Endothelial cell (in vitro differentiated cells): ENCODE measurements at places on chromosomes 4 and X. TPM values are rescaled to one million over a fixed set of nuclear protein-coding genes. Genes with fewer than 3 reads are reported as not detected.

- H3K27me3 ChIP-seq, result no peaks in the 10 kb centered on the region
- H3K36me3 ChIP-seq, result no peaks in the 10 kb centered on the region
- no peak for DNase-seq
Observed at GRCh38 chrX:29652484-29652883, 562.9 kb upstream of the MAGEB2 start.

- H3K27ac ChIP-seq, result no peak overlapping the region
- no peak overlapping the region for H3K4me3 ChIP-seq
- H3K4me1 ChIP-seq, result no peaks in the 10 kb centered on the region
- H3K36me3 ChIP-seq, result no peaks in the 10 kb centered on the region
- no peaks in the 10 kb centered on the region for H3K27me3 ChIP-seq
Observed at GRCh38 chrX:39017077-39017476, 215.8 kb downstream of the MID1IP1 start.

- no peak overlapping the region for H3K27ac ChIP-seq
- DNase-seq, result no peak
- H3K4me1 ChIP-seq, result no peaks in the 10 kb centered on the region
- no peaks in the 10 kb centered on the region for H3K36me3 ChIP-seq
- H3K27me3 ChIP-seq, result peaks cover 5% of the 10 kb centered on the region
Observed at GRCh38 chrX:129701624-129702069, 37.1 kb upstream of the XPNPEP2 start.

PPP2R2C gene
- total RNA-seq, result 1.7 TPM

- H3K36me3 ChIP-seq, result no peaks in the 10 kb centered on the region
- H3K27ac ChIP-seq, result no peak overlapping the region
- no peak for DNase-seq
- H3K4me3 ChIP-seq, result no peak overlapping the region
- no peaks in the 10 kb centered on the region for H3K27me3 ChIP-seq
- H3K4me1 ChIP-seq, result no peaks in the 10 kb centered on the region
Observed at GRCh38 chrX:22533898-22534297, 261.2 kb downstream of the CBLL2 start.

FGF5 gene
- not detected for total RNA-seq

- no peak overlapping the region for H3K27ac ChIP-seq
- H3K36me3 ChIP-seq, result no peaks in the 10 kb centered on the region
- DNase-seq, result no peak
- H3K27me3 ChIP-seq, result no peaks in the 10 kb centered on the region
- no peak overlapping the region for H3K4me3 ChIP-seq
Observed at GRCh38 chr4:113524096-113524495, 237.4 kb downstream of the CAMK2D start.

- no peak for DNase-seq
- H3K4me1 ChIP-seq, result no peaks in the 10 kb centered on the region
- no peak overlapping the region for H3K4me3 ChIP-seq
- H3K27me3 ChIP-seq, result no peaks in the 10 kb centered on the region
- H3K27ac ChIP-seq, result no peak overlapping the region
Observed at GRCh38 chrX:43861750-43862149, 20.5 kb downstream of the MAOB start.

- H3K27me3 ChIP-seq, result peaks cover 2% of the 10 kb centered on the region
- peaks cover 7% of the 10 kb centered on the region for H3K36me3 ChIP-seq
- H3K4me3 ChIP-seq, result no peak overlapping the region
Observed at GRCh38 chr4:109022961-109023360, 260.1 kb upstream of the ETNPPL start.

- H3K4me1 ChIP-seq, result no peaks in the 10 kb centered on the region
- H3K27ac ChIP-seq, result no peak overlapping the region
- peaks cover 5% of the 10 kb centered on the region for H3K27me3 ChIP-seq
- DNase-seq, result no peak
Observed at GRCh38 chr4:8524595-8525382, 55.4 kb upstream of the GPR78 start.

- H3K4me3 ChIP-seq, result no peak overlapping the region
- no peaks in the 10 kb centered on the region for H3K36me3 ChIP-seq
- H3K27me3 ChIP-seq, result no peaks in the 10 kb centered on the region
- H3K27ac ChIP-seq, result no peak overlapping the region
- H3K4me1 ChIP-seq, result peaks cover 20% of the 10 kb centered on the region
Observed at GRCh38 chr4:4524364-4524763, 17.5 kb downstream of the STX18 start.

CXCL10 gene
- total RNA-seq, result not detected

GRCh38 chr4:44662623-44663005, 11.2 kb upstream of the YIPF7 start:
- no peak overlapping the region for H3K4me3 ChIP-seq
- H3K27me3 ChIP-seq, result no peaks in the 10 kb centered on the region
- H3K4me1 ChIP-seq, result no peaks in the 10 kb centered on the region
- no peaks in the 10 kb centered on the region for H3K36me3 ChIP-seq
- DNase-seq, result no peak
- no peak overlapping the region for H3K27ac ChIP-seq

DNA sequence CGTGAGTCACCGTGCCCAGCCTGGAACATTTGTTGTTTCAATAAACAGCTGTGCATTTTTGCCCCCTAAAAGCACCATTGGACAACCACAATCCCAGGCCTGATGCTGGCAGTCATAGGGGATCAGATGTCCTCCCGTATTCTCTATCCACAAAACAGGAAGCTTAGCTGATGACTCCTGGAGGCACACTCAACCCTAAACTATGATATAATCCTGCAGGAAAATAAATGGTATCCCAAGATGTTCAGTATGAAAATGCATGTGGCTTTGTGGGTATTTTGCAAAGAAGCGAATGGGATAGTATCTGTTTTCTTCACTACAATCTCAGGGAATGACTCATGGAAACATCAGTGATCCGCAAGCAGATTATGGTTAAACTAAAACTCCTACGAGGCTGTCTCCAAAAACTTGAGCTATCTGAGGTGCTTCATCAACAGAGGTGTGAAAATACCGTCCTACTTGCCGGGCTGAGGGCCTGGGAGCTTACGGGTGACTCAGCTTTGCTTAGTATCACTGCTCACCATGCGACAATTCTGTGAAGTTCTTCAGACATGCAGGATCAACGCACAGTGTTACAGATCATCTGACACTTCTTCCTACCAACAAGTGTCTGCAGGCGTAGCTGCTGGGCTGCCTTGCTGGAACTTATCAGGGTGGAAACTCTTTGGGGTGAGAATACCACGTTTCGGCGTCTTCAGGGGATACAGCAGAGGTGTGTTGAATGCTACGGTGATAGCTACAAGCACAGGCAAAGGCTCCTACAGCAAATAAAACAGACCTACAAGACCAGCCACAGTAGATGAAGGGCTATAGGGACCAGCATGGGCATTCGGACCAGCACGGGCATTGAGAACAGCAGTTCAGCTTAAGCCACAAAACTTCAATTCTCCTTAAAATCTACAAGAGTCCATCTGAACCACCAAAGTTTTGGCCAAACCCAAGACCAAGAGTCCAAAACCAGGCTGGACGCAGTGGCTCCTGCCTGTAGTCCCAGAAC, 148.5 kb downstream of the DHRSX start:
- H3K4me1 ChIP-seq, result no peaks in the 10 kb centered on the region
- H3K4me3 ChIP-seq, result no peak overlapping the region
- no peak overlapping the region for H3K27ac ChIP-seq
- H3K27me3 ChIP-seq, result no peaks in the 10 kb centered on the region
- DNase-seq, result no peak
- H3K36me3 ChIP-seq, result peaks cover 12% of the 10 kb centered on the region

GRCh38 chr4:178395798-178396197, 953.6 kb upstream of the AGA start:
- no peaks in the 10 kb centered on the region for H3K27me3 ChIP-seq
- H3K36me3 ChIP-seq, result no peaks in the 10 kb centered on the region
- H3K27ac ChIP-seq, result no peak overlapping the region
- DNase-seq, result no peak

GRCh38 chr4:89914609-89915550, 20.2 kb downstream of the MMRN1 start:
- no peak overlapping the region for H3K4me3 ChIP-seq
- no peaks in the 10 kb centered on the region for H3K4me1 ChIP-seq
- H3K36me3 ChIP-seq, result peaks cover 3% of the 10 kb centered on the region
- H3K27me3 ChIP-seq, result no peaks in the 10 kb centered on the region
- no peak overlapping the region for H3K27ac ChIP-seq

GRCh38 chr4:185559915-185560281, 24.6 kb upstream of the PDLIM3 start:
- no peaks in the 10 kb centered on the region for H3K27me3 ChIP-seq
- no peak overlapping the region for H3K27ac ChIP-seq
- H3K36me3 ChIP-seq, result peaks cover 5% of the 10 kb centered on the region
- no peak for DNase-seq
- no peak overlapping the region for H3K4me3 ChIP-seq

- H3K27ac ChIP-seq, result no peak overlapping the region
- peaks cover 1% of the 10 kb centered on the region for H3K27me3 ChIP-seq
- no peak for DNase-seq
Observed at GRCh38 chr4:159010563-159011260, 92.2 kb upstream of the RAPGEF2 start.

GRCh38 chr4:4182835-4183568, 43.7 kb downstream of the OTOP1 start:
- no peaks in the 10 kb centered on the region for H3K4me1 ChIP-seq
- no peaks in the 10 kb centered on the region for H3K27me3 ChIP-seq
- no peaks in the 10 kb centered on the region for H3K36me3 ChIP-seq

CCSER1 gene
- total RNA-seq, result 3.0 TPM

GRCh38 chr4:38177035-38177546, 216.9 kb downstream of the PTTG2 start:
- H3K4me3 ChIP-seq, result no peak overlapping the region
- no peak for DNase-seq
- peaks cover 4% of the 10 kb centered on the region for H3K36me3 ChIP-seq
- no peaks in the 10 kb centered on the region for H3K27me3 ChIP-seq
- peak overlapping the region; percentile 57 for H3K27ac ChIP-seq

- peak; percentile 4 for DNase-seq
- H3K27me3 ChIP-seq, result no peaks in the 10 kb centered on the region
- no peak overlapping the region for H3K4me3 ChIP-seq
Observed at GRCh38 chrX:120380699-120381098, 18.8 kb downstream of the ATP1B4 start.

DNA sequence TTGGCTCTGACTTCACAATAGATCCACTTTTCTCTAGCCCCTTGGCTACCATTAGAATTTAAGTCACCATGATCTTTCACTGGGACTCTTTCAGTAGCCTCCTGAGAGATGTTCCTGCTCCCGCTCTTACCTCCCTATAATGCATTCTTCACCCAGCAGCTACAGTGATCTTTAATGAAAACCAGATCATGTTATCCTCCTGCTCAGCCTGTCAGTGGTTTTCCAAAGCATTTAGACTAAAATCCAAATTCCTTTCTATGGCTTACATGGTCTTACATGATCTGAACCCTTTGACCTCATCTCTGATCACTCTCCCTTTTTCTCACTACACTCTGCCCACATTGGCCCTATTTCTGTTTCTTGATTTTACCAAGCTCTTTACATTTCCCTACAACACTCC, 18.3 kb upstream of the RPS6KA3 start:
- DNase-seq, result no peak
- no peak overlapping the region for H3K27ac ChIP-seq
- H3K36me3 ChIP-seq, result no peaks in the 10 kb centered on the region
- H3K4me3 ChIP-seq, result no peak overlapping the region
- H3K27me3 ChIP-seq, result no peaks in the 10 kb centered on the region

RBMXL3 gene
- total RNA-seq, result not detected

- H3K36me3 ChIP-seq, result no peaks in the 10 kb centered on the region
- H3K4me3 ChIP-seq, result no peak overlapping the region
- no peak overlapping the region for H3K27ac ChIP-seq
- DNase-seq, result no peak
- peaks cover 2% of the 10 kb centered on the region for H3K27me3 ChIP-seq
Observed at GRCh38 chr4:176635372-176636261, 157.1 kb downstream of the VEGFC start.

DNA sequence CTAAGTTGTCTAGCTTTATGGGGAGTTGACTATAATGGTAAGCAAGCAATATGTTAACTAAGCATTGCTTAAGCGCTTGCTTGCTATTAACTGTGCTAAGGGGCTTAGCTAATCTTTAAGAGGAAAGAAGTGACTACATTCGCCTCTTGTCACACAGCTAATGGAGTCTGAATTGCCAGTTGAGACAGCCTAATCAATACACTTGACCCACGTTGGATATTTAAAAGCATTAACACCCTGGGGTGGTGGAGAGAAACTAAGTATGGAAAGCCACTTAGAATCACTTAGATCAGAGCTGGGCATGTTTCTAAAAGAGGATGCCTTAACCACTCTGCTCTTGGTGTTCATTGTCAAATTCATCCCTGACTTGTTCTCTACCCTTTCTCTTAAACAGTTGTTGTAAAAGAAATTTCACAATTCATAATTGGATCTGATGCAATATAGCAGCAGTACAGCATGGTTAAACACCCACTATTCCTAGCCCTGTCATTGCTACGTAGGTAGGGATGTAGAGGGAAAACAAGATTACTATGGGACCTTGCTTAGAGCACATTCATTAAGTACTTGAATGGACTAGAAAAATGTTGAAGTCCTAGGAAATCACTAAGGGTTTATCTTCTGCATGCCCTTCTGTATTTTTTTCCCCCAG, 3.5 kb downstream of the ZAR1 start:
- H3K36me3 ChIP-seq, result peaks cover 14% of the 10 kb centered on the region
- DNase-seq, result no peak
- no peaks in the 10 kb centered on the region for H3K4me1 ChIP-seq
- no peak overlapping the region for H3K4me3 ChIP-seq
- H3K27ac ChIP-seq, result no peak overlapping the region

GRCh38 chr4:44446191-44446590, 2.4 kb downstream of the KCTD8 start:
- H3K4me3 ChIP-seq, result peak overlapping the region; percentile 90
- H3K27me3 ChIP-seq, result peaks cover 15% of the 10 kb centered on the region
- peak overlapping the region; percentile 36 for H3K27ac ChIP-seq
- no peak for DNase-seq

DNA sequence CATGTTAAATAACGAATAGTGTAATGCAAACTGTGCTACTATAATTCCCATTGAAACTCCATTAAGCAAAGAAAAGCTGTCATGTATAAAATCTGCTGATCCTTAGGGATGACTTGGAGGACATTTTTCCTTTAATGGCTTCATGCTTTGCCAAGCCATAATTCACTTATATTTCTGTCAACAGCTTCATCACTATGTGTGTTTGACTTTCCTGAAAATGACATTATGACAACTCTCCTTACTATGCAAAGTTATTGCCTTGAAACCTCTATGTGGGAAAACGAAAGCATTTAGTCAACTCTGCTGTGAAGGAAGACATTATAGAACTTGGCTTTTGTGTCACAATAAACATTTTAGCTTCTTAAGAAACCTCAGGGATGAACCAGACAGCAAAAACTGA, 210.5 kb downstream of the GRXCR1 start:
- DNase-seq, result no peak
- H3K36me3 ChIP-seq, result no peaks in the 10 kb centered on the region
- no peaks in the 10 kb centered on the region for H3K4me1 ChIP-seq
- H3K27ac ChIP-seq, result no peak overlapping the region
- no peaks in the 10 kb centered on the region for H3K27me3 ChIP-seq
- H3K4me3 ChIP-seq, result no peak overlapping the region

DNA sequence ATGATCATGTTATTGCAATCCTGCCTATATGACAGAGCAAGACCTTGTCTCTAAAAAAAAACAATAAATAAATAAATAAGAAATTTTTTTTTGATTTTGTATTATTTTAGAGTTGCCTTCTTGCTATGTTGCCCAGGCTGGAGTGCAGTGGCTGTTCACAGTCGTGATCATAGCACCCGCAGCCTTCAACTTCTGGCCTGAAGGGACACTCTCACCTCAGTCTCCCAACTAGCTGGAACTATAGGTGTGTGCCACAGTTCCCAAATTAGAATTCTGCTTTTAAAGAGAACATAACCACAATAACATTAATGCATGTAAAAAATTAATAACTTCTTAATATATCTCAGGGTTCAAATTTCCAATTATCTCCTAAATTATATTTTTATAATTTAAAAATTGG, 7.8 kb downstream of the YIPF6 start:
- H3K4me3 ChIP-seq, result no peak overlapping the region
- no peaks in the 10 kb centered on the region for H3K36me3 ChIP-seq
- peaks cover 5% of the 10 kb centered on the region for H3K4me1 ChIP-seq
- no peak for DNase-seq

- no peaks in the 10 kb centered on the region for H3K4me1 ChIP-seq
- peaks cover 4% of the 10 kb centered on the region for H3K36me3 ChIP-seq
- peaks cover 1% of the 10 kb centered on the region for H3K27me3 ChIP-seq
Observed at GRCh38 chr4:40976343-40976742, 226.6 kb downstream of the NSUN7 start.
